ENCODE measurements at places on chromosomes 12 and 14.

- no peak for DNase-seq
Measured at GRCh38 chr12:94841177-94841576, 162.3 kb downstream of the NDUFA12 start.

DNA sequence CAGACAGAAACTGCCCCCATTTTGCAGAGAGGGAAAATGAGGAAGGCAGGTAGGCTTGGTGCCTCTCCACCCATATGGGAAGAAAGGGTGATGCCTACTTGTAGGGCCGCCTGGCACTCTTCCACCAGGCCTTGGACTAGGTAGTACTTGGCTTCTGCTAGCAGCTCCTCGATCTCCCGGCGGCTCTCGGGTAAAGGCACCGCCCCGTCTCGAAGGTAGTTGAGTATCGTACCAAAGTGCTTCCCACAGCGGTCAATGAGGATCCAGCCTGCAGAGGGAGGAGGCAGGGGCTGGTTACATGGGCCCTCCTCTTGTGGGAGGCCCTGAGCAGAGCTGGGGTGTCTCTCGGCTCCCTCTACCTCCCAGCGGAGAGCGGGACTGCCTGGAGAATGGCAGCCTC is 16.6 kb downstream of the KCTD10 start:
- no peak for DNase-seq

DNA sequence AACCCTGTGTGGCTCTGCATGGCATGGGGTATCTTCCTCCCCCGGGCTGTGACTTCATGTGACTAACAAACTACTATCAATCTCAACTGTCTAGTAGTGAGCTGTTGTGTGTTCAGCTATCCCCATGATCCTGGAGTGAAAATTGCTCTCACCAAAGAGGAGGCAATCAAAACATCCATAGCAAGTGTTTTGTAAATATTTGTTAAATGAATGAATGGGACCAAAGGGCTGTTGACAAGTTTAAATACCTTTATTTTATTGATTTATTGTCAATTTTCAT is 138.1 kb upstream of the CPM start:
- no peak for DNase-seq

DNA sequence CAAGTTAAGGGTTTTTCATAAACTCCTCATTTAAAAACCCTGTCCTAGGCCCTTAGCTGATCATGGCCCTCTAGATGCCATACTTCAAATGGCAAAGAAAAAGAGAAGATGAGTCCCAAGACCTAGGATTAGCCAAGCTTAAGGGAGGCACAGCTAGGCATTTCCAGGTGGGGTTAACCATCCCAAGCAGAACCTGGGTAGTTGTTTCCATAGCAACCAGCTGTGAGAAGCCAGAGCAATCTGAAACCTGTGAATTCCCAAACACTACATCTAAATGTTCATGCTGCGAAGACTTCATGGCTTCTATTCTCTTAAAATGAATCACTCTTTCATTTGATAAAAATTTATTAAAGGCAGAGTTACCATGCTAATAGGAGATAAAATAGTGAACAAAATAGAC is 372.9 kb downstream of the C12orf50 start:
- DNase-seq, result no peak

- no peak for DNase-seq
Measured at GRCh38 chr12:50642761-50643160, 121.1 kb upstream of the ATF1 start.

GRCh38 chr12:102169922-102170621 is 27.6 kb downstream of the PMCH start:
- DNase-seq, result no peak

DNA sequence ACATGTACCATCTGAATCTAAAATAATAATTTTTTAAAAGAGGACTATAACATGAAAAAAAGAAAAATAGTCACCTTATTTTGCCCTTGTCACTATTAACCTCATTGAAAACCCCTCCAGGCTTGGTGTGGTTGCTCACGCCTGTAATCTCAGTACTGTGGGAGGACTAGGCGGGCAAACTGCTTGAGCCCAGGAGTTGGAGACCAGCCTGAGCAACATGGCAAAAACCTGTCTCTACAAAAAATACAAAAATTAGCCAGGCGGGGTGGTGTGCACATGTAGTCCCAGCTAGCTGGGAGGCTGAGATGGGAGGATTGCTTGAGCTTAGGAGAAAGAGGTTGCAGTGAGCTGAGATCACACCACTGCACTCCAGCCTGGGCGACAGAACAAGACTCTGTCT is 126.3 kb upstream of the KRAS start:
- no peak for DNase-seq

DNA sequence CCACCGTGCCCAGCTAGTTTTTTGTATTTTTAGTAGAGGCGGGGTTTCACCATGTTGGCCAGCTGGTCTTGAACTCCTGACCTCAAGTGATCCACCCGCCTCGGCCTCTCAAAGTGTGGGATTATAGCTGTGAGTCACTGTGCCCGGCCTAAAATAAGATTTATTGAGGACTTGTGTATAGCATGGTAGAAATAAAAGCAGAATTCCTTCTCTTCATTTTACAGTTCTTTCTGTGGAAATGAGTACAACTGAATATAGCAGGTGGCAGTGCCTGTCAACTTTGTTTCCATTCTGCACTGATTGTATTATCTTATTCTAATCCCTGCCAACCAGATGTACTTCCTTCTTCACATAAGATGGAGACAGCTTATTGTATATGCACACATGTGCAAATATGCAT is 41.0 kb downstream of the DIP2B start:
- DNase-seq, result no peak

GRCh38 chr12:28217805-28218204 is 27.5 kb downstream of the CCDC91 start:
- no peak for DNase-seq

DNA sequence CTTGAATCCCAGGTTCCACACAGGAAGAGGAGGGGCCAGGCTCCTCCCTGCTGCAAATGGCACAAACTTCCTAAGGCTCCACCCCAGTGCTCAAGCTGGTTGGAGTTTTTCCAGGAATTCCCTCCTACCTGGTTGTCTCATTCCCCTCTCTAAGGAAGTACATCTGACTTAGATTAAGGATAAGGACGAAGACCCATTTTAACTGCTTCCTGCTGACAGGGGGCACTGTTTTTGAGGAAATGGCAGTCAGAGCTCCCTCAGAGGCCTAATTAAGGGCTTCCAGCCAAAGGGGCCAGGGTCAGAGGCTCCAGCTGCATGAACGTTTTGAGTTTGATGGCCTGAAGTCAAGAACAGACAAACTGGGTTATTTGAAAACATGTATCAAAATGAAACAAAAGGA is 1084.7 kb downstream of the SLC6A15 start:
- DNase-seq, result no peak

DNA sequence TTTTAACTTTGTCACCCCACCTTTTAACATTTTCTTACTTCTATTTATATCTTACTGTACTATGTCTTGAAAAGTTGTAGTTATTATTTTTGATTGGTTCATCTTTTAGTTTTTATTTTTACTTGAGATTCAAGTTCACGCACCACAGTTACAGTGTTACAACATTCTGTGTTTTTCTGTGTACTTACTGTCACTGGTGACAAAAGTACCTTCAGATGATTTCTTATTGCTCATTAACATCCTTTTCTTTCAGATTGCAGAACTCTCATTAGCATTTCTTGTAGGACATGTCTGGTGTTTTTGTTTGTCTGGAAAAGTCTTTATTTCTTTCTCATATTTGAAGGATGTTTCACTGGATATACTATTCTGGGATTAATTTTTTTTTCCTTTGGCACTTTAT is 289.9 kb downstream of the BCAT1 start:
- no peak for DNase-seq

- peak; percentile 16 for DNase-seq
Measured at GRCh38 chr12:54680374-54680773, 32.2 kb upstream of the DCD start.

GRCh38 chr14:100694579-100695422 is 31.9 kb upstream of the DLK1 start:
- no peak for DNase-seq

- peak; percentile 55 for DNase-seq
Measured at GRCh38 chr12:117212563-117213190, 22.4 kb upstream of the FBXO21 start.

All from stimulated activated CD4-positive, alpha-beta T cell treated with anti-CD3 and anti-CD28 coated beads, Interleukin-1b, Interleukin-23, amount 100 ng/mL, for 48 hours (primary cell).